ENCODE measurements at places on chromosomes 4 and X.

GRCh38 chrX:45712067-45712466 is 511.4 kb upstream of the DIPK2B start:
- no peak for DNase-seq

GRCh38 chr4:33302321-33302720 is 2582.2 kb downstream of the PCDH7 start:
- no peak for DNase-seq

DNA sequence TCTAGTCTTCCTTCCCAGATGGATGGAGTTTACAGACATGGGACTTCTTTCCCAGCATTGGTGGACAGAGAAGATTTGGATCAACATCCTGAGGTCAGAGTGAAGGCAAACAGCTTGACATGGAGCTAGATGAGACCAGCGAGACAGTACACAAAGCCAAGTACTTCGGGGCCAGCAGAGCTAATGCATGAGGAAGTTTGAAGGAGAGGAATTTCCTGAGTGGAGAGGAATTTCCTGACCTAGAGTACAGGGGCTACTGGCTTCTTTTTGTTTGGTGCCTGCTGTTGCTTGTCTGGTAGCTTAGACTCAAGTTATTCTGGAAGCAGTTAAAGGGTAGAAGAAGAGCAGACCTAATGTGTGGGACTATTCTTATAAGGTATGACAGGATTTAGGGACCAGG is 69.1 kb upstream of the EOLA2 start:
- no peak for DNase-seq

GRCh38 chrX:11611965-11612364 is 53.8 kb downstream of the ARHGAP6 start:
- no peak for DNase-seq

DNA sequence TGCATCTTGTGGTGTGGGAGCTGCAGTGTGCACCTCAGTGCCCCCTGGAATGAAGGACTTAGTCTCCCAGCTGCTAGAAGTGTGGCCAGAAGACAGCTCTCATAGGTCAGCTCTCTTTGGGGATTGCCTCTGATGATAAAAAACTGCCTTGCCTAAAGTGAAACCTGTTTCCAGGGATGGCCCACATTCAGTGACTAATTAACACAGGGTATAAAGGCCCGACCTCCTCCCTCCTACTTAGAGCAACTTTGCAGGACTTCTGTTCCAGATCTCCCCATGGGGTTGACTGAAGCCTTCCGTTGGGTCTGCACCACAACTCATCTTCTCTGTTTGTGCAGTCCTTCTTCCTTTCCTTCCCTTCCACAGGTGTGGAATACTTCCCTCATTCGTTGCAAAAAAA is 53.2 kb downstream of the SPINK2 start:
- no peak for DNase-seq

DNA sequence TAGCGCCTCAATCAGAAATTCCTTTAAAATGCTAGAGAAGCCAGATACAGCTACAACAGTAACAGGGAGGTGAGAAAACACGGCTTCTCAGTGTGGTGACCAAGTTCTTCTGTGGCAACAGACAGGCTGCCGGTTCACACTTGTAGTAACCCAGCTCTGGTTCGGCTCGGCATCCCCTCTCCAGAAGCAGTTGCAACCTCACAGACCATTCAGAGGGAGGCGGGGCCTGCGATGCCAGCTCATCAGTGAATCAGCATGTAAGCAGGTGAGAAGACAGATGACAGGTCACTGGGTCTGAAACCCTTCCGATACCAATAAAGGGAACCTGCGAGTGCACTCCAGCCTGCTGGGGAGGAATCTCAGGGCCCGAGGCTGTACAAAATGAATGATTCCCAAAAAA is 251.0 kb downstream of the KCNIP4 start:
- no peak for DNase-seq

DNA sequence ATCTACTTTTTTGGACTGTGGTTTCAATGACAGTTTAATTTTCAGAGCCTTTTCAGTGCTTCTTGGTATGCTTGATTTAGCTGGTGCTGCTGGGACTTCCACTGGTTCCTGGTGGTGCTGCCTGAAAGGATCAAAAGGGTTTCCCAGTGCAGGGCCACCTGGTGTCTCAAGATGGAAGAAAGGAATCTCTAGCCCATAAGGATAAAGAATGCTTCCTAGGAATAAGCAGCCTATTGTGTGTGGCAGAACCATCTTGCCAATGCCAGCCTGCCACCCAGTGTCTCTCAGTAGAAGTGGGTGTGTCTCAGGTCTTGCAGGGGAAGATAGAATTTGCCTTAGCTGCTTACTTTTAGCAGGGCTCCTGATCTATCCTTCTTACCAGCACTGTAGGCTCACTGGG is 15.0 kb upstream of the RAI2 start:
- DNase-seq: no peak

- DNase-seq: no peak
Observed at GRCh38 chr4:123114915-123115756, 192.7 kb upstream of the NUDT6 start.

GRCh38 chr4:18816228-18816895 is 794.8 kb upstream of the LCORL start:
- no peak for DNase-seq

DNA sequence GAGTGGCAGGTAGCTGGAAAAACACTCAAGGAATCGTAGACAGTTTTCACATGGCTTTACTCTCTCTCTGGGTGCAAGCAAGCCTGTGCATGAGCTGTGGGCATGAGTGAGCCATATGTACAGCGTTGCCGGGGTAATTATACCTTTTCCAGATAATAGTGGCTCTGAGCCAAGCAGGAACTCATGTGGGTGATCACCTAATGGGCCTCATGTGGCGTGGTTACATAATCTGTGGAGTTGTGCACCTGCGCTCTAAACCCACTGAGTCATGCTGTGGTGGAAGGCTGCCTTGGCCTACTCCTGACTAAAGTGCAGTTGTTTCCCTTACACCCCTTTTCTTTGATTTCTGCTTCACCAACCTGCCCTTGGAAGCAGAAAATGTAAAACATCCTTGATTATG is 1564.5 kb upstream of the PCDH10 start:
- no peak for DNase-seq

DNA sequence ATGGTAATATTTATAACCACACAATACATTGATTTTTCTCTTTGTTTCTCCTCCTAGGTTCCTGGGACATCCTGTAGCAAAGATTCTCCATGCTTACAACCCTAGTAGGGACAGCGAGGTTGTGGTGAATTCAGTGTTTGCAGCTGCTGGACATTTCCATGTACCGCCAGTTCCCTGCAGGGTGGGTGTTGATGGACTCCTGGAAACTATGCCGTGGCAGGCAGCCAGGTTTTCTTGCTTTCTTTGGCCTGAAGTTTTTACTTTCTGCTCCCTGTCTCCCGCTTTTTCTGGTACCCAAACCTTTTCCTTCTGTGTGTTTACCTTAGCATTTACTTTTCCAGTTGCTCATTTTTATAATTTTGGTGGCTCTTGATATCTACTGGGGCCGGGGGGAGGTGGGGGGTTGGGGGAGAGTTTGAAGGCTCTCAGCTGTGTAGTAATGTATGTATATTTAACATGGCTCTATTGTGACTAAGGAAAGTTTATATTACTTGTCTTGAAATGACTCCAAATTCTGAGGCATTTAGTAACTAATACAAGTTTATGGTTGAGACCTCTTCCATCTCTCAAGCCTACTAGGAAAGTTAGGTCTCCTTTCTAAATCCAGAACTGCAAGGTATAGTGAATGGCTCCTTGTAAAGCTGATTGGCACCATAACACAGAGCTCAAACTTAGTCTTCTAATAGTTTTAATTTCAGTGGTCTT is 89.7 kb downstream of the TMEM131L start:
- DNase-seq: no peak

DNA sequence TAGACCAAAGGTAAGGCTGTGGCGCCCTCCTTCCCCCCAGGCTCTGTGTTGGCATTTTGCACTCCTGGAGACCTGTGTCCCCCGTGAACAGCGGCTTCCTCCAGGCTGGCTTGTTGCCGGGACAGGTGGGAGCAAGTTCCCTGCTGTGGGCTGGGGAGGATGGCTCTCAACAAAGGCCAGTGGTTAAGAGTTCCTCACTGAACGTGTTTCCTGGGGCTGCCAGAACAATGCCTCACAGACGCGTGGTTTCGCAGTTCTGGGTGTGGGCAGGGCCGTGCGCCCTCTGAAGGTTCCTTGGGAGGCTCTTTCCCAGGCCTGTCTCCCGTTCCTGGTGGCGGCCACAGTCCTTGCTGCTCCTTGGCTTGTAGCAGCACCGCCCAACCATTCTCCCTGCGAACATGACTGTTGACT is 33.4 kb downstream of the NELFA start:
- no peak for DNase-seq

DNA sequence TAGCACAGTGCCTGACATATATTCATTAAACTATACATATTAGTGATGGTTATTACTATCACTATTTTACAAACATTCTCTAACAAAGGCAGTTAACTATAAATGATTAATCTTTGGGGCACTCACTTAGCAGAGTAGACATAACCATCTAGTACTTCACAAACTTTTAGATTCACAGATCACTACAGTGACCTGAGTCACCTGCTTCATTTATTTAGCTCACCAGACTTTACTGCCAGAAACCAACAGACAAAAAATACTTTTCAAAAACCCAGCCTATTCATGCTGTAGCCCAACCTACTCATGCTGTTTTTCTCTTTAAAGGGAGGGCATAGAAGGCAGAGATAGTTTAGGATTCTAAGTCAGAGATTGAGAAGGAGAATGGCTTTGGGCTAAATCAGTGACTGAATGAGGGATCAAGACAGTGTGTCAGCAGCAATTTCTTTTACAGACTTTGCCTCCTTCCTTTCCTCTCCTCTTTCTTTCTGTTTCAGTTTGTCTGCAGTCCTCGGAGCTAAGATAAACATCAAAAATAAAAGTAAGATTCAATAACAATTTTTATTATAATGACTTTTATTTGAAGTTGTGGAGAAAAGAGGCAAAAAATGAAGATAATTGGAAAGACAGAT is 34.7 kb upstream of the PDE5A start:
- no peak for DNase-seq

DNA sequence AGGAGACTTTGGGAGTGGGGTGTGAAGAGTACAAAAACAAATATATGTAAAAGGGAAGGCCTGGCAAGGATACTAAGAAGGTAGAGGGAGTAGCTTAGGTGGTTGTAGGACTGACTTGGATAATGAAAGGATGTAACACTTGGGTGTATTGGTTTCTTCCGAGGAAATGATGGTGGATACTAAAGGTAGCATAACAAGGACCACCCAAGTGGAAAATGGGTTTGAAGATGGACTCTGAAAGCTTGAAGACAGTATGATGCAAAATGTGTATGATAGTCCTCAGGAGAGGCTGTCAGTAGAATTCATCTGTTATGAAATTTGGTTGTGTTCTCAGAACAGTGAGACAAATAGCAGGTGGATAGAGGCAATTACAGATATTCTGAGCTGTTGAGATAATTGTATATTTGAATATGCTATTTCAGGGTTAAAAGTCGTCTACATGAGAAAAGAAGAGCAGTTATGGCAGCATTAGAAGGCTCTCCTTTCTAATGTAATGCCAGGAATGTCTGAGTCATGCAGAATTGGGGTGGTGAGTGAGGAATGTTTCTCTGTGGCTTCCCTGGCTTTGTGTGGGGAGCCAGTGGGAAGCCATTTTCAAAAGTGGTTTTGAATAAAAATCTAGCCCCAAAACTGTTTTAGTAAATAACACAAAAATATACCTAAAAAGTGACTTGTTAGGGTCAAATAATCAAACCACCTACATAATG is 75.6 kb downstream of the FHIP1A start:
- DNase-seq: no peak

GRCh38 chr4:53717064-53717549 is 125.8 kb upstream of the LNX1 start:
- DNase-seq: no peak

DNA sequence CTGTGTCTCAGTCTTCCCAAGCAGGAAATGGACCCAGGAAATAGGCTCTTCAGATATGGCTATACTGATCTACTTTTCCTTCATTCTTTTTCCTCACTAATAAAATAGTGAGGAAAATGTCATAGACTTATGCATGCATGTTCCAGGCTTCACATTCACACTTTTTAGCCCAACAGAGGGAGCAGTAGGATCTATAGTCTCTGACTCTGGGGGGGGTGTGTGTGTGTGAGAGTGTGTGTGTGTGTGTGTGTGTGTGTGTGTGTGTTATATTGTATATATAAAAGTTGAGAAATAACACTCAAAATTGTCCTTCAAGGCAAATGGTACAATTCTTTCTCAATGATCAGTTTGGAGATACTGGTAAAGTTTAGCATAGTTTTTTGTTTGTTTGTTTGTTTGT is 297.2 kb upstream of the GALNT7 start:
- no peak for DNase-seq

Measured in stimulated activated CD4-positive, alpha-beta T cell treated with anti-CD3 and anti-CD28 coated beads, Interleukin-1b, Interleukin-23, amount 100 ng/mL, for 1 hour (primary cell).